ENCODE measurements at places on chromosomes 2 and 18. TPM values are rescaled to one million over a fixed set of nuclear protein-coding genes. Genes with fewer than 3 reads are reported as not detected.
A peak's percentile ranks its signal among the peaks of the same experiment; 100 is the strongest.

GRCh38 chr2:127332335-127332734 is 38.4 kb upstream of the ERCC3 start:
- DNase-seq = no peak

GRCh38 chr18:9647496-9648323 is 33.4 kb upstream of the PPP4R1 start:
- no peak for DNase-seq

DNA sequence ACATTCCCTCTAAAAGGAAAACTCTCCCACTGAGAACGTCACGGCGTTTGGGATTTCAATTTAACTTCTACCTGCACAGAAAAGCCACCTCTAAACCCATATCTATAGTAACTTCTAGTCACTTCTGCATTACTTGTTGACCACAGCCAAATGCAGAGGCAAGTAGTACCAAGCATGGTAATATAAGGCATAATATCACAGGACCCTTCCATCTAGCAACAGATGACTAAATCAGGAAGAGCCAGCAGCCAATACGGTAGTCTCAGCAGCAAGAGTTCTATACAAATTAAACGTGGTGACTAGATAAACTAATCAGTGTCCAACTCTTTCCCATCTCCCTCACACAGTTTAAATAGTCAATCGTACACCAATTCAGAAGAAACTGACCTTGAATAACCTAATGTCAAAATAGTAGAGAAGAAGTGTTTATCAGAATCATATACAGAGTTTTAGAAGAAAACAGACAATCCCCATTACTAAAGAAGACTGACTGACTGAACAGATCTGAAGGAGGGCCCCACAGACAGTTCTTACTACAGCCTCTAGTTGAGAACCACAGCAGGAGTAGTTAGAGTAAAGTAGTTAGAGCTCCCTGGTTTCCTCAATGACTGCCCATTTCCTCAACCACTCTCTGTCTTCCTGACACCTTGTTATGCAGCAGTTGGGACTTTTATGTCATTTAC is 30.0 kb downstream of the MEMO1 start:
- no peak for DNase-seq

- DNase-seq = no peak
These were observed 5.9 kb upstream of the FN1 start for GRCh38 chr2:215441560-215442400.

- DNase-seq = no peak
These were observed 153.5 kb downstream of the AGPS start for GRCh38 chr2:177545981-177546585.

GRCh38 chr18:77052983-77053309 is 79.6 kb downstream of the MBP start:
- no peak for DNase-seq

DNA sequence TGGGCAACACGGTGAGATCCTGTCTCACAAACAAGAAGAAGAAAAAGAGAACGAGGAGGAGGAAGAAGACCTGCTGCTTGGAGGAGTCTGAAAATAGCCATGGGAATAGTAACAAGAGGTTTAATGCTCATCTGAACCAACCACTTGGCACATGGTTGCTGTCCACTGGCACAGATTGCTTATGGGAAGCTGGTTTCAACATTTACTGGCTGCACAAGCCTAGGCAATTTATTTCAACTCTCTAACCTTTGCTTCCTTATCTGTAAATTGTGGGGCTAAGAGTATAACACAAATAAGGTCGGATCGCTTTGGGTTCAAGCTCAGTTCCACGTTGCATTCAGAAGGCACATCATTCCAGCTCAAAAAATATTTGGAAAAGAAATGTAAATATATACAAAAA is 14.2 kb upstream of the RHOB start:
- no peak for DNase-seq

- no peak for DNase-seq
These were observed 3.7 kb upstream of the AQP12A start for GRCh38 chr2:240687741-240688552.

GRCh38 chr2:237688081-237688480 is 60.7 kb downstream of the LRRFIP1 start:
- no peak for DNase-seq

- no peak for DNase-seq
These were observed 70.8 kb downstream of the RAPGEF4 start for GRCh38 chr2:172806493-172806892.

GRCh38 chr18:77207540-77207939 is 42.1 kb upstream of the GALR1 start:
- peak; percentile 10 for DNase-seq

GRCh38 chr2:40260437-40260836 is 191.5 kb downstream of the SLC8A1 start:
- DNase-seq = no peak

GRCh38 chr2:57884281-57884680 is 162.3 kb upstream of the VRK2 start:
- DNase-seq = no peak

GRCh38 chr2:149353421-149353820 is 23.0 kb downstream of the LYPD6 start:
- DNase-seq = no peak

DNA sequence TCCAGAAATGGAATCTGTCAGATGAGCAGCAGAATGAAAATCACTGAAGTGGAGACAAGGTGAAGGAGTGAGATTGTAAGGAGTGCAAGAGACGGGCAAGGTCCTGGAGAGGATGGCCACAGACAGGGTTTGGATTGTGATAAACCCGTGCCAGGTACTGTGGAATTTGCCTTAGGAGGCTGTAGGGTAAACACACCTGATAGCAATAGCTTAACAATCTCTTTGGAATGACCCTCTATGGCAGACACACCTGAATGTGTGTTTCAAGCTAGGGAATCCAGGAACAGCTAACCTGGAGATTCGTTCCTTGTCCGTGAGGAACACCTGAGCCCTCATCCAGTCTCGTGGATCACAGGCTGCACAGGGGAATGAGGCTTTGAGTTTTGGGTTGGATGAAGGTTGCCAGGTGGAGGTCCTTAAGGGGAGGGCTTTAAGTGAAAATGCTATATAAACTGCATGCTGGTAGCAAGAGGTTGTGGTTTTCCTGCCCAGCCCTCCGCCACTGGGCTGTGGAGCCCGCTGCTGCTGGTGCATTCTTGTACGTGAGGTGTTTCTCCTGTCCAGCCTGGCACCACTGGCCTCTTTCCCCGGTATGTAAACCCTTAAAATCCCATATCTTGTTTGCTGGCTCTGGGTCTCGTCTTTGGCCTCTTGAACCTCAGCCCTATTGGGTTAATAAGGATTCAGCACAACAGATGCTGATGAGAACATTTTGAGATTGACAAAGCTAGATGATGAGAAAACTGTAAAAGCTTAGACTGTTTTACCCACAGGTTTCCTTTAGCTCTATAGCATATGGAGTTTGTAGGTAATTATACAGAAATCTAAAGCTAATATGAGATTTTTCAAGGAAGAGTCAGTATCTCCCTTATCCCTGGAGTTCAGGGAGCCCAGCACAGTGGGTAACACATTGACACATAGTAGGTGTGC is 117.9 kb downstream of the ARHGAP15 start:
- DNase-seq = no peak

DNA sequence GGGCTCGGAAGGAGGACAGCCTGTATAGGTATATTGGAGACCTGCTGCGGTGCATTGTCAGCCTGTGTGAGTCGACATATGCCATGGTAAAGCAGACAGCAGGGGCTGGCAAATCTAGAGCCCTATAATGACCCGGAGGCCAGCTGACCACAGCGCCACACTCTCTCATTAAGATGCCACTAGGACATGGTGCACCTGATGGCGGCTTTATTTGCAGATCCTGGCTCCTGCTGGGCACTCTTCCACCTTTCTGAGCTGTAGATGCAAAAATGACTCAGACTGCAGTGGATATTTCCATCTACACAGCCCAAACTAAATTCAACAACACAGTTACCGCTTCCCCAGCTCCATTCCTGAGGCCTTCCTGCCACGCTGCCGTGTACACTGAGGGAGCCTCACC is 389.9 kb downstream of the TNS1 start:
- no peak for DNase-seq

DNA sequence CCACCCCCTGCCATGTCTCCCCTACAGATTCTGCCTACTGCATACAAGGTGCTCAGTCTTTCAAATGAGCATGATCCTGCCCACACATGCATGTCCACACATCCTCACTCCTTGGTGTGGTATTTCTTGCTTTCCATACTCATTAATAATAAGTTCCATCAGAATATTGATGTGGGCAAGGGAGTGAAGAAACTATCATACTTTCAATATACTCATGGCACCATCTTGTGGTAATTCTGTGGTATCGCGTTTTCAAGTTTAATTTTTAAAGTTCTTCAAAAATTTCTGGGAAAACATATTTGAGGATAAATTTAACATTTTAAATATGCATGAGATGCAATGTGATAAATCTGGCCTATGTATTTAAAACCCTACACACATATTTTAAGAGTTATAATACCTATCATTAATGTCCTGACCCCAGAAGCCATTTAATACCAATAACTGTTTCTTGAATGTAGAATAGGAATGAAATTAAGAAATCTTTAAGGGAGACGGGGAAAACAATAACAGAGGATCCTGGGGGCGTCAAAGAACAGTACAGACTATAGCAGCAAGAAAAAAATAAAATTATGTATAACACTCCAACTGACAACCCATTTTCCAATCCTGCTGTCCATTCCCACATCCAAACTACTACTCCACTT is 110.1 kb downstream of the ZNF385B start:
- no peak for DNase-seq

DNA sequence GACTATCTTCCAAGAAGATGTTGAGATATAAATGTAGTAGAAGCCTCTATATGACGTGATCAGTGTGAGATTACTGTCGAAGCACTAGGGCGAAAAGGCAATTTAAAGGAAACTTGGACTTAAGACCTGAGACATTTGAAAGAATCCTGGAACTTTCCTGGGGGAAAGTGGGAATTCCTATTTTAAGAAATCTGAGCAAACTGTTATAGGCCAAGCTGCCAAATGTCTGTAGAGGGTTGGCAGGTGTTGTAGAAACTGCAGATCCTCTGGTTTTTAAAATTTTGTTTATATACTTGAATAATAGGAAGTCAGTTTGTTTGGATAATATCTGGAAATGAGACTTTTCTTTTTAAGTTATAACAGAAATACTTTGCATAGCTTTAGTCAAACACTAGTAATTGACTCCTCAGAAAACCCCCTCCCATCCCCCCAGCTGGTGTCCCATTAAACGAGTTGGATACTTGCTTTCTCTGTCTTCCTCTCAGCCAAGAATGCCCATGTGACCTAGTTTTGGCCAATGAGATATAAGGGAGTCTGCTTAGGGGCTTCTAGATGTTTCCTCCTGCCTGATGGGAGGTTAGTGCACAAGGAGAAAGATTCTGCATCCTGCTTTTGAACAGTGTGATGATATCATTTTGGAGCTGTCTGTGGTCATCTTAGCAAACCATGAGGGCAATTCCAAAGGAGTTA is 61.2 kb downstream of the MOGAT1 start:
- DNase-seq = no peak

GRCh38 chr2:26811791-26812694 is 26.2 kb downstream of the CENPA start:
- DNase-seq = no peak

GRCh38 chr2:192126912-192127311 is 67.8 kb downstream of the TMEFF2 start:
- no peak for DNase-seq

DNA sequence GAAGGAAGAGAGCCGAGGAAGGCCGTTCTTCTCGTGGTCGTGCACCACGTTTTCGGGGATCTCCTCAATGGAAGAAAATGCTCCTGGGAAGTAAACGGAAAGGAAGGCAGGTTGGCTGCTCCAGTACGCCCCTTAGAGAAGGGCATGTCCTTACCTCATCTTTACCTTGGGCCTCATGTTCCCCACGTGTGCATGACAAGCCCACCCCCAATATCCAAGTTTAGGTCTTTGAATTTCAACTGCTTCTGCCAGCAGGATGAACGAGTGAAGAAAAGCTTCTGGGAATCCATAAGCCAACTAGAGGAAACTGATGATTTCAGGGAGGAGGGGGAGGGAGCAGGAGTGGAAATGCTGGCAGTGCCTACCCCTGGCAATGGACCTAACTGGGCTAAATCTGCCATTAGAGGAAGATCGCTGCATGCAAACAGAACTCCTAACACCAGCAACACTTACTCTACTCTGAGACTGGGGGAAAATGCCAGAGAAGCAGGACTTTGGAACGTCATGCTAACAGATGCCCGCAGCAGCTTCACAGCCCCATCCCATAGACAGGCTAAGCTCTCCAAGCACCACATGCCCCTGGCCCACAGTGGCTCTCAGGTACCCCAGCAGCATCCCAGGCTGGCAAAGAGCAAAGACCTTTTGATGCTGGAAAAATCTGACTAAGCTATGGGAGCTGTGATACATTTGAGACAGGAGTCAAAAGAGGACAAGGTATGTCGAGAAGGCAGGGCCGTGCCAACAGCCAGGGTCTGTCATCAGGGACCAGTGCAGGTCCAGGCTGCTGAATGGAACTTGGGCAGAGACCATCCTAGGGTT is 21.7 kb downstream of the CHST10 start:
- DNase-seq = no peak

DNA sequence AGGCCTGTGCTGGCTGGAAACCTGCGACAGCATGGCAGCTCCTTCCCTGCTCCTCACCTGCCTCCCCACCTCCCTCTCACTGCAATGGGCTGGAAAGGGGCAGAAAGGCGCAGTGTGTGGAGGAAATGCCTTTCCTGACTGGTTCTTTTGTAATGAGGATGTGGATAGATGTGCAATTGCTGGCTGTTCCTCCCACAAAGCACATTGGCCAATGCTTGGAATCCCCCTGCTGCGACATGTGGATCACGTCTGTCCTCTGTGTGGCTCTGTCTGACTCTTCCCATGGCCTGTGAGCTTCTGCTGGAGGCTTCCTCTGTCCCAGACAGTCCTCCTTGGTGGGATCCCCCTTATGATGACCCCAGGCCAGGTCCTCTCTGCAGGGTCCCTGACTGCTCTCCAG is 172.5 kb downstream of the NCK2 start:
- no peak for DNase-seq

GRCh38 chr2:44886414-44886813 is 55.1 kb upstream of the SIX3 start:
- DNase-seq = no peak

DNA sequence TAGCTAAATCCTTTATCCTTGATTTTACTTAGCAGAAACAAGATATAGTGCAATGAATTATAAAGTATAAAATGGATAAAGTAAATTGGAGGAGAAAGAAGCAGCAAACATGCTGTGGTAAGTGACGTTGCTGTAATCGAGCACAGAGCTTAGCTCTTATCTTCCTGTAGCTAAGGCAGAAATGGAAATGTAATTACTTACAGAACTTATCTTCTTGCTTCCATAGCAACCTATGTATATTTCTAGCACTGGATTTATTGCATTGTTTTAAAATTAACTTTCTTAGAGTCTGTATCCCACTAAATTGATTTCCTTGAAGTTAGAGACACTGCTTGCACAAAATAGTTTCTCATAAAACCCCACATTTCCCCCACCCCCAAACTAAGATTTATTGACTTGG is 130.6 kb upstream of the MC4R start:
- no peak for DNase-seq

GRCh38 chr2:177400337-177400923 is 7.9 kb downstream of the AGPS start:
- DNase-seq = no peak

GRCh38 chr2:96489663-96490062 is 15.5 kb downstream of the NEURL3 start:
- no peak for DNase-seq

SRD5A2 gene
- 0.78 TPM for polyA plus RNA-seq

ANKRD30B gene
- not detected for polyA plus RNA-seq

SFXN5 gene
- polyA plus RNA-seq = 14.7 TPM

SAG gene
- 0.17 TPM for polyA plus RNA-seq

MYOM1 gene
- 3.1 TPM for polyA plus RNA-seq

TMEFF2 gene
- 0.24 TPM for polyA plus RNA-seq

CACNB4 gene
- polyA plus RNA-seq = 9.4 TPM

KATNAL2 gene
- 7.5 TPM for polyA plus RNA-seq

UGT1A3 gene
- polyA plus RNA-seq = not detected

SCN2A gene
- polyA plus RNA-seq = 0.44 TPM

LYG1 gene
- 2.0 TPM for polyA plus RNA-seq

CNNM3 gene
- polyA plus RNA-seq = 32.6 TPM

ATP8B1 gene
- polyA plus RNA-seq = 19.6 TPM

All from left lung (tissue), 14 donors.